ENCODE measurements at places on chromosomes 1 and 21.

DNA sequence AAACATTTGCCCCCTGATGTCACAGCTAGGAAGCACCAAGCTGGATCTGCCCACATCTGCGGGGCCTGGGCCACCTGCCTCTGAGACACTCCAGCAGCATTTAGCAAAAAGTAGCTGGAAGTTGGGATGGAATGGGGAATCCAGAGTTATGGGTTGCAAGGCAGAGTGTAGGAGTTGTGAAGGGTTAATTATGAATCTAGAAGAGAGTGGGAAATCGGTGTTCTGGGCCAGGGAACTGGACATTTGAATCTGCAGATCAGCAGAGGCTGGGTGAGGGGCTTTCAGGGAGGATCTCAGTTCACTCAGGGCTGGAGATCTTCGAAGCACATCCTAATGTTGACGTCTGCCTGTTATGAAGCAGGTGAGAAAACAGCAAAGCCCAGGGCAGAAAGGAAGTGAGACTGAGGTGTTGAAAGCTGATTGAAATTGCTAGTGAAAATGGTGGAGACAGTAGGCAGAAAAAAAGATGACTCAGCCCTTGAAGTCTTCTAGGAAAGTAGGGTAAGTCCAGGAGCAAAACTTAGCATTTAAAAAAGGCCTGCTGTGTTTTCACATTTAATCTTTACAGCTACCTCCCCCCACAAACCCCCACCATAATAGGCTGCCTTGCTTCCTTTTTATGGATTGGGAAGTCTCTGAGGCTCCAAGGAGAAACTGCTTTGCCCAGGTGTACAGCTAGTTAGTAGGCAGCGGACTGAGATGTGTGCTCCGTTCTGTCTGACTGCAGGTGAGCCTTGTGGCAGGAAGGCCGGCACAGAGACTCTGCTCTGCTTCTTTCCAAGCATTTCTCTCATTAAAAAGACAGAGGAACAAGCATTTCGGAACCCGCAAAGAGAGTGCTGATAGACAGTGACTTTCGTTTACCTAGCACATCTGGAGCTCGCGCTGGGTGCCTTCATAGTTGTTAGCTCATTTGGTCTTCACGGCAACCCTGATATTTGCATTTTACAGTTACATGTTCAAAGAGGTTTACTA lies 7.2 kb downstream of the VANGL1 start:
- no peak for DNase-seq

DNA sequence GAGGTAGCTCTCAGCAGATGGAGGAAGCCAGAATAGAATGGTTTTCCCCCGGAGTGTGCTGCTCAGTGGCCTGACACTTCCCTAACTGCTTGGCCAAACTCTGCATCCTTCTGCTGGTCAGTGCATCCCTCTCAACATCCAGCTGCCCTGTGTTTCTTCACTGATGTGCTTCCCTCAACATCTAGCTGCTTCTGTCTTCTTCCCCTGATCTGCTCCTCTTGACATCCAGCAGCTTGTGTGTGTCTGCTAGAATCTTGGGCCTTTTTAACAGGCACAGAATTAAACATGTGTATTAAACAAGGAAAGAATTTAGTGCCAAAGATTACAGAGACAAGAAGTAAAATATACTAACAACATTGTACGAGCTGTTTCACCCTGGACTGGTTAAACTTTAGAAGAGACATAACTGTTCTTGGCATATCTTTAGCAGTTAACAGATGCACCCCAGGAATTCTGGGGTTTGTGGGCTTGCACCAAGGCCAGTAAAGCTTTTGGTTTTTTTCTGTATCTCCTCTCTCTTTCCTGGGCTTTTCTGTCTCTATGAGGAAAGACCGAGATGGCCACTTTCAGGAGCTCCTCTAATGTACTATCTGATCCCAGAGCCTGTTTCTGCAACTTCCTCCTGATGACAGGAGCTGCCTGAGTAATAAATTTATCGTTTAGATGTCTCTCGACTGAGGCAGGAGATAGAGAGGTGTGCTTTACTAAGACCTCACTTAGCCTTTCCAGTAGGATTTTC lies 34.8 kb upstream of the HSD3B1 start:
- no peak for DNase-seq

GRCh38 chr1:217211486-217211885 lies 419.4 kb downstream of the GPATCH2 start:
- no peak for DNase-seq

- DNase-seq: no peak
Measured at GRCh38 chr1:26731233-26731902, 35.6 kb downstream of the ARID1A start.

DNA sequence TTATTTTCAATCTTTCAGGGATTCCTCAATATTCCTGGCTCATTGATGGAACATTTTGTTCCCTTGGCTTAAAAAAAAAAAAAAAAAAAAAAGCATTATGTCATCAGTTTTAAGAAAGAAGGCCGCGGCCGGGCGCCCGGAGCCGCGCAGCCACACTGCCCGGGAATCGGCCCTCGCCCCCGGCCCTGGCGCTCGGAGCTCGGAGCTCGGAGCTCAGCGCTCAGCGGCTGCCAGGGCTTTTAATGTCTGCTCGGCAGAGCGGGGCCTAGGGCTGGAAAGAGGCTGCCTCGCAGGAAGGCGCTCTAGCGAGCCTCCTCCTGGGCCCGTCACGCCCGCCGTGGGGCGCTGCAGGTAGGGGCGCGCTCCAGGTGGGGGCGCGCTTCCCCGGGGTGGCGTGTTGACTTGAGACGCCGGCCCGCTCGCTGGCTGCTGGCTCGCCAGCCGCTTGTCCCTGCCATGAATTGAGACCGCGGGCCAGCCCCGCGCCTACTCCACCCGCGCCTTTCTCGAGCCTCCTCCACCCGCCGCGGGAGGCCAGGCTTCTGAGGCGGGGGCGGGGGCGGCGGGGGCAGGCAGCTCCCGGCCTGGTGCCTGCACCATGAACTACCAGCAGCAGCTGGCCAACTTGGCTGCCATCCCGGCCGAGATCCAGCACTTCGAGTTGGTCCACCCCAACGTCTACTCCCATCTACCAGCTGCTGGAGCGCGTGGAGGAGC lies 5.4 kb upstream of the TDRD5 start:
- DNase-seq: peak; percentile 45

DNA sequence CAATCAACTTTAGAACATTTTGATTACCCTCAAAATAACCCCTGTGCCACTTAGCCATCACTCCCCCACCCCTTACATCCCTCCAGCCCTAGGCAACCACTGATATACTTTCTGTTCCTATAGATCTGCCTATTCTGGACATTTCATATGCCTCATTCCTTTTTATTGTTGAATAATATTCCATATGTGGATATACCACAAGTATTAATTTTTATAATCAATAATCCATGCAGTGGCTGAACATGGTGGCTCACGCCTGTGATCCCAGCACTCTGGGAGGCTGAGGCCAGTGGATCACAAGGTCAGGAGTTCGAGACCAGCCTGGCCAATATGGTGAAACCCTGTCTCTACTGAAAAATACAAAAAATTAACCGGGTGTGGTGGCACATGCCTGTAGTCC lies 20.1 kb upstream of the MED18 start:
- no peak for DNase-seq

- no peak for DNase-seq
Measured at GRCh38 chr1:169115891-169116585, 9.5 kb downstream of the ATP1B1 start.

DNA sequence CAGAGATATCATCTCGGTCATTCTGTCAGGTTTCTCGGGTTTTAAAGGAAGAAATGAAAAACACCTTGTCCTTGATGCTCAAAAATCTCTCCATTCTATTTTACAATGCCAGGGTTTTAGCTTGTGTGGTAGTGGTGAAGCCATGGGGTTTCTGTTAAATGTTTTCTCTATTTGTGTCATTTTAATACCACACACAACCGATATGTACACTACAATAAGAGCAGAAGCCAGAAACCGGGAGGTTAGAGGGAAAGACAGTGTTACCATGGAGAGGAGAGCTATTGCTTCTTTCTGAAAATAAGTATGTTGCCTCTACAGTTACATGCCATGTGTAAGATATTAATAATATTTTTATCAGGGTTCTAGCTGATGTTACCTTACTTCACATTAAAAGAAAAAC lies 2.8 kb downstream of the SLC35D1 start:
- no peak for DNase-seq

DNA sequence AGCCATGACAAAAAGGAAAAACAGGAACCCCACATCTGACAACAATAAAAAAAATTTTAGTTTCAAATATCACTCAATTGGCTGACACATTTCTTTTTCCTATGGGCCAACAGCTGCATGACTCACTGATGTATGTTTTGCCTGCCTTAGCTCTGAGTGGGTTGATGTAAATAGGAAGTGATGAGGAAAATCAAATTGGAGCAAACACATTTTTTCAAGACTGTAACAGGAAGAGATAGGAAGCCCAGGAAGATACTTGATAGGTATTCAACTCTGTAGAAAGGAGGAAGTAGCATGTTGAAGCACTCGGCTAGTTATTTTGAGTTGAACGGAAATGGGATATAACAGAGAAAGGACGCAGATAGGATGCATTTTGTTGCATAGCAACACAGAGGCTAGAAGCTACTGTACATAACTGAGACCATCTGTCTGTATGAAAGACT lies 168.0 kb upstream of the NR5A2 start:
- no peak for DNase-seq

GRCh38 chr1:240499012-240499411 lies 112.9 kb downstream of the GREM2 start:
- DNase-seq: no peak

DNA sequence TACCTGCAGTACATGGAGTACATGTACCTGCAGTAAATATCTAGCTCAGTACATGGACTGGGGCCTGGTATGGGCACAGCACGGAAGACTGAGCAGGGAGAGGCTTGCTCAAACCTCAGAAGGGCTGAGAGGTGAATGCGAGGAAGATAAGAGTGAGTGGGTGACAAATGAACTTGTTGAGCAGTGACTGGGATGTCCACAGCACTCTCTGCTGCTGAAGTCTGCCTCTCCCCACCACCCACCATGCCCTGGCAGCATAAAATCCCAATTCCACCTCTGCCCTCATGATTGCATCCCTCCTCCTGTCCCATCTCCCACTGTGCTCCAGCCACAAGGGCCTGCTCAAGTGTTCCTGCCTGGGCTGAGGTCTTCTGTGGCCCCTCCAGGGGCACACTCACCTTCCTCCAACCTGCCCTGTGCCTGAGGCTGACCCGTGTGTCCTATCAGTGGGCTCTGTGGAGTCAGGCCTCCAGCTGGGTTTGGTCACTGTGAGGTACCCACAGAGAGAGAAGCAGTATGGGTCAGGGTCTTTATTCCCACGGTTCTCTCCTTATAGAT lies 114.2 kb downstream of the FOXD2 start:
- no peak for DNase-seq

DNA sequence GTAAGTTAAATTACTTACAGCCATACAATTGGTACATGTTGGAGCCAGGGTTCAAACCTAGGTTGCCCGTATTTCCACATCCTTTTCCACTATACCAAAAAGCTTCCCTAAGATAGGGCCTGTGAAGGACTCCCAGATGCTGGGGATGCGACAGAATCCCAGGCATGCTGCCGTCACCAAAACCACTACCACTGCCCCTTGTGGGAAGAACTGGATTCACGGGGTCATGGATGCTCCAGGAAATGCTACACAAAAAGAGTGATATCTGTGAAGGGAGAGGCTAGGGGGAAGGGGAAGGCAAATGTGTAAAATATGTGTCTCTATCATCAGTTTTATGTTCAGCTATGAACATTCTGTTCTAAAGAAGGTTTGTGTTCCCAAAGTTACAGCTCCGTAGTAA lies 133.9 kb upstream of the IVNS1ABP start:
- no peak for DNase-seq

GRCh38 chr1:116453481-116453880 lies 80.4 kb downstream of the ATP1A1 start:
- no peak for DNase-seq

DNA sequence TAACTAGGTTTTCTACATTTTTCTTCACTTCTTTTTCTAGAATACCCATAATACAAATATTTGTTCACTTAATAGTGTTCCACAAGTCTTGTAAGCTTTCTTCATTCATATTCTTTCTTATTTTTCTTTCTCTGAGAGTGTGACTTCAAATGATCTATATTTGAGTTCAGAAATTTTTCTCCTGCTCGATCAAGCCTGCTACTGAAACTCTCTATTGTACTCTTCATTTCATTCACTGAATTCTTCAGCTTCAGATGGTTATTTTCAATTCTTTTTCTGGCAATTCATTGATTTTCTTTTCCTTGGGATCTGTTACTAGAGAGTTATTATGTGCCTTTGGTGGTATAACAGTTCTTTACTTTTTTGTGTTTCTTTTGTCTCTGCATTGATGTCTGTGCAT lies 82.5 kb upstream of the CAMK1G start:
- no peak for DNase-seq

GRCh38 chr1:21820597-21821232 lies 8.7 kb downstream of the LDLRAD2 start:
- DNase-seq: no peak

DNA sequence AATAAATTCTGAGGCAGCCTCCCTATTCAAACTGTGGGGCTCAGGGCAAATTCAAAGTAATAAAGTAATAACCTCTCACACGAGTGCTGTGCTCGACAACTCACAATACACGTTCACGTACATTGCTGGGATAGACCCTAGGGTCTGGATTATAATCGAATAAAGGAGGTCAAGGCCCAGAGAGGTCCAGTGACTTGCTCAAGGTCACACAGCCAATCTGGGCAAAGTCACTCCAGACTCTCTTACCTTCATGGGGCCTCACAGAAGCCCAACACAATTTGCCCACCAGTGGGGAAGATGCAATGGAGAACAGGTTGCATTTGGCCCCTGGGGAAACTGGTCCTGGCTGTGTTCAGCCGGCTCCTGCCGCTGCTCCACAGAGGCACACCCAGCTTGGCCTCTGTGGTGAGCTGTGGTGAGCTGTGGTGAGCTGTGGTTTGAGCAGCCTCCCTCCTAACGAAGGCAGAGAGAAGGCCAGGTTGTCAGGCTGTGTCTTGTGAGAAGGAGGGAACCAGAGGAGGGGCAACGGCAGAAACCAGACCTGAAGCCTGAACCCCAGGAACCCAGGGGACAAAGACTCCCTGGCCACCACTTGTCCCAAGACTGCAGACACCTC lies 35.1 kb downstream of the NUAK2 start:
- DNase-seq: no peak

- DNase-seq: peak; percentile 8
Measured at GRCh38 chr1:24641646-24642151, 1.4 kb upstream of the SRRM1 start.

DNA sequence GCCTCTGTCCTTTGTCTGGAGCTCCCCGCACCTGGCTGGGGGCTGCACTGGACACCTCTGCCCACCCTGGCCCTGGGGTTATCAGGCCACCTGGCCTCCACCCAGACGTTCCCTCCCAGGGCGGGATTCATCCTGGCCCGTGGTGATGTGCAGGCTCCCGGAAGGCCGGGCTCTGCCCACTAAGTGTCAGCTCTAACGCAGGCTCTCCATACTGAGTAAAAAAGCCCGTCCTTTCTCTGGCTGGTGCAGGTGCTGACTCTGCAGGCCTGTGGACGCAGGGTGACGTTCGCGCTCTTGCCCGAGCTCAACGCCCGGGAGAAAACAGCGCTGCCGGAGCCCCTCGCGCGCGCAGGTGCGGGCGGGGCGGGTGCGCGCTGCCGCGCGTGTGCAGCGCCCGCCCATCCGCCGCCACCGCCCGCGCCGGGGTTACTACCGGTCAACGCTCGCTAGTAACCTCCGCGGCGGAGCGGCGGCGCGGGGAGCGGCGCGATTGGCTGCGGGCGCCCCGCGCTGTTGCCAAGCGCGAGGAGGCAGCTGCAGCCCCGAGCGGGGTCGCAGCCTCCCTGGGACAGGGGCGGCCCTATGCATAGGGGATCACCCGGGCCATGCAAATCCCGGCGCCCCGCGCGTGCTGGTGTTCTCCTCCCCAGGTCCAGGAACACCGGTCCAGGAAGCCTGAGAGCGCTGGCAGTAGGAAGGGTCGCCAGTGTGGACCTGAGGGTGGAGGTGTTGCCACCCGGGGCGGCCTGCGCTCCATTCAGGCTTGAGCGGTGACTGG lies 15.7 kb downstream of the ABCG1 start:
- peak; percentile 52 for DNase-seq

- DNase-seq: no peak
Measured at GRCh38 chr1:77697441-77697840, 15.0 kb upstream of the ZZZ3 start.
